ENCODE measurements at places on chromosomes 3 and 15.

GRCh38 chr15:66905954-66906353 lies 159.4 kb upstream of the SMAD3 start:
- DNase-seq, result no peak

DNA sequence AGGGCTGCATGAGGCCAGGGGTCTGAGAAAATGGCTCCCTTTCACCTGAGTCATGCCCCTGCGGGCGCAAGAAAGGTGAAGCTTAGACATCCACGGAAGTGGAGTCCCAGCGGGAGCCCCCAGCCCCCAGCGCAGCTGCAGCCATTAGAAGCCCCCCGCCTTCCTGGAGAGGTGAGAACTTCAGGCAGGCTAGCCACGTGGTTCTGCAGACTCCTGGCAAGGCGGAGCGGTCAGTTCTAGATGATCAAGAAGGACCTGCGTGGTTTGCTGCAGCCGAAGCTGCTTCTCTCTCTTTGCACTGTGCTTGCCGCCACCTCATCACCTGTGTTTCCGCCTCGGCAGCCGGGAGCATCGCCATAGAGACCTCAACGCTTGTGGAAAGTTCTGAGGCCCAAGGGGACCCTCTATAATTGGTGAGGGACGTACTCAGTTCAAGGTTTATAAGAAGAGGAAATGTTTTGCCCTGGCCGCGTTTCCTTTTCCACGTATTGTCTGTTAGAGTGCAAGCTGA lies 15.8 kb upstream of the KCNMB3 start:
- DNase-seq, result no peak

DNA sequence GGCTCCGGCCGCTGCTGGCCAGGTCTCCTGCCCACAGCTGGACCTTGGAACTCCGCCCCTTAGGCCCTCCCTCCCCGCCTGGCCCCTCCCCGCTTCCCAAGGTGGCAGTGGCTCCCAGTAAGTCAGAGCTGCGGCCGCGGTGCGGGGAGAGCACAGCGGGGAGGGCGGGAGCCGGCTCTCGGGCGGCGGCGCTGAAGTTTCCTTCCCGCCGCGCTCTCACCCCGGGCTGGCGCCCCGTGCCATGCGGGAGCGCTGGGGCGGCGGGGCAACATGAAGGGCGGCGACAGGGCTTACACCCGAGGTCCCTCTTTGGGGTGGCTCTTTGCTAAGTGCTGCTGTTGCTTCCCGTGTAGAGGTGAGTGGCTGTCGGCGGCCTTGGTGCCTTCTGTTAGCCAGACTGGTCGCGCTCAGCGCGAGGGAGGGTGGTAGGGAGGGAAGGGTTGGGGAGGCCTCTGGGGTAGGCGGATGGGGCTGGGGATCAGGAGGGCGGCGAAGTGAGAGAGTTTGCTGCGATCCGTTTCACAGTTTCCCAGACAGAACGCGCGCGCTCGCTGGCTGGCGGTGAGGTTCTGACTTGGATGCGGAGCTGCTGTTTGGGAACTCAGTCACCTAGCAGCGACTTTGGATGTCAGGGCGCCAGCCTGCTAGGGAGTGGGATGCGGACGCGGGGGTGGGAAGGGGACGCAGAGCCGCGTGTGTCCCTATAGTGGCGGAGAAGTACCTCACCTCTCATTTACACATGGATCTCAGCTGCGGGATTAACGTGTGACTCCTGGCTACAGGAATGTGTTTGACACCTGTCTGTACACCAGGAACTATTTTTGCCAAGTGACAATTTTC lies 145.5 kb upstream of the UMPS start:
- peak; percentile 2 for DNase-seq

- no peak for DNase-seq
Measured at GRCh38 chr3:153785901-153786300, 335.3 kb upstream of the ARHGEF26 start.
